MCF 10A (cell line): ENCODE measurements at places on chromosomes 2 and 18.
A peak's percentile ranks its signal among the peaks of the same experiment; 100 is the strongest.

DNA sequence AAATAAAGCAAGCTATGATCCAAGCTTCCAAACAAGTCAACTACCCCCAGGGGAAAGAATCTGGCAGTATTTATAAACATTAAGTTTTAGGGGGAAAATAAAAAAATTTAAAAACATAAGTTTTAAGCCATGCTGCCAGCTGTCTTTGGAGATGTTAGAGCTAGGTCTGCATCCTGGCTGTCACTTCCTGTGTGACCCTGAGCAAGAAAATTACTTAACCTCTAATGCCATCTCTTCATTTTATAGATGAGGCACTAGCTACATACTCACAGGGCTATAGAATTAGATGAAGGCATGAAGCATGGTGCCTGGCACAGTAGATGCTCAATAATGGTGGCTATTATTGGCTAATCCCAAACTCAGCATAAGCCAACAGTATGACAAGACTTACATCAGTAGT is 28.1 kb downstream of the STARD7 start:
- H3K36me3 ChIP-seq = peaks cover 20% of the 10 kb centered on the region
- no peaks in the 10 kb centered on the region for H3K27me3 ChIP-seq
- H3K4me3 ChIP-seq = no peak overlapping the region
- H3K4me1 ChIP-seq = peaks cover 5% of the 10 kb centered on the region

- DNase-seq = no peak
- H3K27ac ChIP-seq = peak overlapping the region; percentile 66
- H3K4me3 ChIP-seq = no peak overlapping the region
- H3K36me3 ChIP-seq = peaks cover 32% of the 10 kb centered on the region
- peaks cover 22% of the 10 kb centered on the region for H3K4me1 ChIP-seq
These were observed 21.8 kb downstream of the TRIP12 start for GRCh38 chr2:229900012-229900411.

DNA sequence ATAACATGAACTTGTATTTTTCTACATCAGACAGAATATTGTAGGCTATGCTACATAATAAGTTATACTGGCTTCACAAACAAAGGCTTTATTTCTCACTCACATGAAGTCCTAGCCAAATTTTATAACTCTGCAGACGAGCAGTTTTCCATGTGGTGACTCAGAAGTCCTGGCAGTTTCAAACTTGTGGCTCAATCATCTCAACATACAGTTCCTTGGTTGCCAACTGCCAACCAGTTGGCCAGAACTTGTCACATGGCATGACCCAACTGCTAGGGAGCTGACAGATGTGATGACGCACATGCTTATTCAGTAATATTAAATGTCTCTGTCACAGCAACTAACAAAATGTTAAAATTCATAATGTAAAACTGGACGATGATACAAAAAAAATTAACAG is 63.8 kb upstream of the ZC3H15 start:
- H3K4me3 ChIP-seq = no peak overlapping the region
- H3K4me1 ChIP-seq = peaks cover 13% of the 10 kb centered on the region
- no peaks in the 10 kb centered on the region for H3K27me3 ChIP-seq
- H3K27ac ChIP-seq = peak overlapping the region; percentile 80

GRCh38 chr2:44934038-44934982 is 7.2 kb upstream of the SIX3 start:
- no peak for DNase-seq
- peak overlapping the region; percentile 75 for H3K4me3 ChIP-seq
- no peaks in the 10 kb centered on the region for H3K36me3 ChIP-seq
- H3K4me1 ChIP-seq = peaks cover 6% of the 10 kb centered on the region
- peaks cover 42% of the 10 kb centered on the region for H3K27me3 ChIP-seq
- H3K27ac ChIP-seq = no peak overlapping the region

- no peak overlapping the region for H3K4me3 ChIP-seq
- H3K27ac ChIP-seq = no peak overlapping the region
- H3K4me1 ChIP-seq = peaks cover 14% of the 10 kb centered on the region
- no peaks in the 10 kb centered on the region for H3K36me3 ChIP-seq
- DNase-seq = no peak
These were observed 704.9 kb downstream of the DCDC2C start for GRCh38 chr2:4408321-4408720.

- H3K4me1 ChIP-seq = peaks cover 11% of the 10 kb centered on the region
- H3K27ac ChIP-seq = no peak overlapping the region
- H3K36me3 ChIP-seq = no peaks in the 10 kb centered on the region
- no peak overlapping the region for H3K4me3 ChIP-seq
- DNase-seq = peak; percentile 73
- no peaks in the 10 kb centered on the region for H3K27me3 ChIP-seq
These were observed 317.5 kb downstream of the TMX3 start for GRCh38 chr18:68397241-68398035.

- no peak overlapping the region for H3K27ac ChIP-seq
- DNase-seq = no peak
- H3K4me1 ChIP-seq = no peaks in the 10 kb centered on the region
- H3K36me3 ChIP-seq = no peaks in the 10 kb centered on the region
- no peaks in the 10 kb centered on the region for H3K27me3 ChIP-seq
- no peak overlapping the region for H3K4me3 ChIP-seq
These were observed 557.6 kb downstream of the CBLN2 start for GRCh38 chr18:71986351-71987050.

- DNase-seq = peak; percentile 45
- peak overlapping the region; percentile 91 for H3K27ac ChIP-seq
- peak overlapping the region; percentile 86 for H3K4me3 ChIP-seq
- no peaks in the 10 kb centered on the region for H3K36me3 ChIP-seq
These were observed 1.3 kb upstream of the SMAD2 start for GRCh38 chr18:47931718-47932103.

- peak; percentile 18 for DNase-seq
- H3K36me3 ChIP-seq = no peaks in the 10 kb centered on the region
- no peaks in the 10 kb centered on the region for H3K27me3 ChIP-seq
- no peak overlapping the region for H3K4me3 ChIP-seq
These were observed 107.4 kb upstream of the ID2 start for GRCh38 chr2:8574196-8575037.

GRCh38 chr2:25043241-25043867 is 1.5 kb downstream of the EFR3B start:
- peaks cover 5% of the 10 kb centered on the region for H3K4me1 ChIP-seq
- no peak overlapping the region for H3K27ac ChIP-seq
- peak overlapping the region; percentile 70 for H3K4me3 ChIP-seq
